ENCODE measurements at places on chromosomes 2 and 18. TPM values are rescaled to one million over a fixed set of nuclear protein-coding genes. Genes with fewer than 3 reads are reported as not detected.
A peak's percentile ranks its signal among the peaks of the same experiment; 100 is the strongest.

DNA sequence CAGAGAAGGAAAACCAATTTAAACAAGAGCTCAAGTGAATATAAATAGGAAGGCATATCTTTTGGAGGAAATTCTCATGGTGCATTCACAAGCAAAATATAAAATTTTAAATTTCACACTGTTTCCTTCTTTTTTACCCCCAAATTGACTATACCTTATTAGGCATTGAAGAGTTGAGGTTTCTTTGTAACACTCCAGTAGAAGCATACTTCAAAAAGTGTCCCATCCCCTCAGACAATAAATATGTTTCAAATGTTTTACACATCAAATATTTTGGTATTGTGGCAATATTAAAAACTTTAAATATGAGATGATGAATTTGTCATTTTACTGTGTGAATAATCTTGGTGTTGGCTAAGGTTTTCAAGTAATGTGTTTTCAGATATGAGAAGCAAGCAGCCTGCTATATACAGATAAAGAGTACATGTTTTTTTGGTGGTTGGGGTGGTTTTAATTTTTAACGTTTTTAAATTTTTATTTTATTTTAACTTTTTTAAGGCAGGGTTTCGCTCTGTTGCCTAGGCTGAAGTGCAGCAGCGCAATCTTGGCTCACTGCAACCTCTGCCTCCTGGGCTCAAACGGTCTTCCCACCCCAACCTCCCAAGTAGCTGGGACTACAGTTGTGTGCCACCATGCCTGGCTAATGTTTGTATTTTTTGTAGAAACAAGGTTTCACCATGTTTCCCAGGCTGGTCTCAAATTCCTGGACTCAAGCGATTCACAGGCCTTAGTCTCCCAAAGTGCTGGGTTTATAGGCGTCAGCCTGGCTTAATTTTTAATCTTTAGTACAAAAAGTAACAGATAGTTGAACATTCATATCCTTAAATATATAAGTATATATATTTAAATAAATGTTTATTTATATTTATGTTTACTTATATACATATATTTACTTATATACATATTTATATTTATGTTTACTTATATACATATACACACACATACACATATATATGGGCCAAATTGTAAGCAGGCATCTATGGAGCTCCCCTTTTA is 36.5 kb upstream of the DLX1 start:
- DNase-seq, result no peak

DNA sequence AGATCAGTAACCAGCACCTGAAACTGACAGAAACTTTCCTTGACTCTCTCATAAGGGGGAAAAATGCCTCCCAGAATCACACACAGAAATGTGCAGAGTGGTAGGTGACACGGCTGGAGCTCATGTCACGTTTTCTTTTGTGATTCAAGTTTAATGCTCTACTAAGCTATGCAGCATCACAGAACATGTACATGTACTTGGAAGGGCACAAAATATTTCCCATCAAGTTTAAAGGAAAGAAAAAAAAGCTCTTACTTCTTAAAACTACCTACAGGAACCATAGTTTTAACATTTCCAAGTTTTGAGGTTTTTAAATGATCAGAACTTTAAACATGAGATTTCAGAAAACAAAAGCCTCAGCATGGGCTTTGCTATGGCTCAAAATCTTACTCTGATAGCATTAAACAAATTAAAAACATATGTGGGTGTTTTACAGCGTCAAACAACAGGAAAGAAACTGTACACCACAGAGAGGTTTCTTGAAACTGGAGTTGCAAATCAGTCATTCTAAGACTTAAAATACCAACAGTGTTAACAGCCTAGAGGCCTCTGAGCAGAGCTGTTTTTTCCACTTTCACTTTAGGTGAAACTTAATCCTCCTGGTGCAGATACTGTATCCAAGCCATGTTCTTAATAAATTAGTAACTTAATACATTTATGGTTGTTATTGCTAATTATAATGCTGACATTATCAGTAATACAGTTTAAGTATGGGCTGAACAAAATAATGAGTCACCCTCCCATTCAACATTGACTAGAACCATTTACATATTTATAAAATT is 30.1 kb downstream of the MBP start:
- DNase-seq, result no peak

DNA sequence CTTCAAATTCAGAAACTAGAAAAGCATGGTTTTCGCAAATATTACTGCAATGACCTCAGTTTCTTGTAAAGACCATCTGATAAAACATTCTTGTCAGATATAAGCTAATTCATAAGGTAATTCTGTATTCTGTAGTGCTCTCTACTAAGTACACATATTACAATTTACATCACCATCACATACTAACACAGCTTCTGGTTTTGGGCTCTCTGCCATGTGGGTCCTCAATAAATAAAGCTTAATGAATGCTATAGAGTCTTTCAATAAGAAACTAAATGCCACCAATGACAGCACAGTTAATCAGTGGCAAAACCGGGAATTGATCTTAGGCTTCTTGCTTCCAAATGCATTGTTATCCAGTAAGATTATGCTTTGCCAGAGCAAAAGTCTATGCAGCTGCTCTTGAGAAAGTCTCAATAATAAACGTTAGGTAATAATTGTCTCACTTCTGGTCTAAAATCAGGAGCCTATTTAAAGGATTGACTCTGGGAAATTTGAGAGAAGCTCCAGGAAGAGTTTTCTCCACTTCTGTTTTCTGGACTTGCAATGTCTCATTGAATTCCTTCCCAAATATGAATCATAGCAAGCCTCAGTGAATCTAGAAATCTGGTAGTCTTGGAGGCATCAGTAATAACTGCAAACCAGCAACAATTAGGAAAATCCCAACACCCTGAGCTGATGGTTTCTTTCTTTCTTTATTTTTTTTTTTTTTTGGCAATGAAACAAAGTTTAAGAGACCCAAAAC is 67.9 kb upstream of the RAPGEF4 start:
- no peak for DNase-seq

DNA sequence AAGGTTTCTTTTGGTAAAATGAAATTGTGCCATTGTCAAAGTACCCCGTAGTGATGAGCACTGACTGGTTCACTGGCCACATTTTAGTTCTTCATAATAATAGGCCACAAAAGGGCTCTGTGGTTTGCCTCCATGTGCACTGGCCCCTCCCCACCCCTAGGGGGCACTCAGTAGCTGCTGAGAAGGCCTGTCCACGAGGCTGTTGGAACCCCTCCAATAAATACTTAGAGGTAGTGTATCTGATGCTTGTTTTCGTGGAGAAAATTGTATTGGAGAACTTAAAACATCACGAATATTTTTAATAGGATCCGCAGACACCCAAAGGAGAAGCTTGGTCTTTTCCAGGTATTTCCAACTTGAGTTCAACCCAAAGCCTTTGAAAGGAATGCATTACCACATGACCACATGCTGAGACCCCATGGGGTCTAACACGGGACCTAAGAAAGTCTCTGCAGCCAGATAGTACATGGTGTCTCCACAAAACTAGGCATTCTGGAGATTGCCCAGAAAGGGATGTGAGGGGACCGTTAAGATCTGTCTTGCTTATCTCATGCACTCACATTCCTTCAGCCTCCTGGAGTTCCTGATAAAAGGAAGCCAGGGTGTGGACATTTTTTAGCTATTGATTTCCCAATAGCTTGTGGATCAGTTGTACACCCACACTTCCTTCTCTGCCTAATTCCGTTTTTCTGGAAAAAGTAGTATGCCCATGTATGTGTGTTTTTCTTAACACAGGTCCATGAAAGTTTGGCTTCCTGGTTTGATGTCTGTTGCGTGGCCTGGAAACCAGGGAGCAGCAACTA is 28.5 kb upstream of the NOSTRIN start:
- peak; percentile 76 for DNase-seq

UCN gene
- total RNA-seq, result 4.3 TPM

- DNase-seq, result no peak
Observed at GRCh38 chr2:39383146-39383545, 53.9 kb downstream of the MAP4K3 start.

MOCOS gene
- 24.8 TPM for total RNA-seq

GRCh38 chr2:20672201-20672951 is 5.4 kb downstream of the GDF7 start:
- DNase-seq, result no peak
